ENCODE measurements at places on chromosomes 13 and 19. TPM values are rescaled to one million over a fixed set of nuclear protein-coding genes. Genes with fewer than 3 reads are reported as not detected.

Gene NALCN
- total RNA-seq: 1.3 TPM

Gene CLEC17A
- not detected for total RNA-seq

Gene FUZ
- total RNA-seq: 15.2 TPM

Gene GRIK5
- 0.26 TPM for total RNA-seq

Gene DCT
- total RNA-seq: 0.13 TPM

Gene HIPK4
- total RNA-seq: 0.39 TPM

Gene CASP14
- not detected for total RNA-seq

Gene KLF1
- total RNA-seq: not detected

Gene ZNF799
- total RNA-seq: 4.4 TPM

Gene TPTE2
- total RNA-seq: not detected

Gene PRR12
- 2.8 TPM for total RNA-seq

Gene ARMC6
- 25.6 TPM for total RNA-seq

Gene RASL11A
- total RNA-seq: 14.2 TPM

Gene DMPK
- 28.2 TPM for total RNA-seq

Gene LPAR6
- total RNA-seq: 4.8 TPM

Gene RNF17
- not detected for total RNA-seq

Gene LRRC63
- not detected for total RNA-seq

Gene CGB1
- not detected for total RNA-seq

Gene SCGB2B2
- total RNA-seq: 0.43 TPM

Gene FFAR1
- not detected for total RNA-seq

Gene ACTMAP
- 1.5 TPM for total RNA-seq

Gene FXYD3
- total RNA-seq: not detected

Measured in articular chondrocyte of knee joint (primary cell).